Stimulated activated CD4-positive, alpha-beta T cell treated with anti-CD3 and anti-CD28 coated beads, Interleukin-4, amount 100 ng/mL, for 48 hours (primary cell): ENCODE measurements at places on chromosomes 6 and 20.

GRCh38 chr6:28648035-28648877, 122.6 kb downstream of the GPX5 start:
- DNase-seq = peak; percentile 71

- DNase-seq = no peak
Observed at GRCh38 chr6:69756907-69757306, 39.9 kb downstream of the LMBRD1 start.

- no peak for DNase-seq
Observed at GRCh38 chr6:130437961-130438360, 72.1 kb downstream of the TMEM200A start.

GRCh38 chr6:30260036-30260504, 46.9 kb upstream of the TRIM26 start:
- peak; percentile 9 for DNase-seq

DNA sequence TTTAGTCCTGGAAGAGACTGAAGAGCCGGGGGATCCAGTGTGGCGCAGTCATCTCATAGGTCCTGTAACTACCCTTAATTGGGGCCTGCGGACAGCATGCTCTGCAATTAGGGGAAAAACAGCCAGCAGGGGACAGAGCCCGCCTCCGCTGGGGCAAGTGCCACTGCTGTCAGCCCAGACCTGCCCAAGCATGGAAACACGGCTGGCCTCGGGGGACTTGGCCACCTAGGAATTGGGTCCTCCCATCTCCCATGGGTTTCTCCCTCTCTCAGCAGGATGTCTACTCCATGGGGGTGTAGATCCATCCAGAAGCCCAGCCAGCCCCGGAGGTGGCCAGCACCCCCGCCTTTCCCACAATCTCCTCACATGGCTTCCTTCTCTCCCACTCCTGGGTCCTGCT, 3.6 kb downstream of the GHRH start:
- no peak for DNase-seq

DNA sequence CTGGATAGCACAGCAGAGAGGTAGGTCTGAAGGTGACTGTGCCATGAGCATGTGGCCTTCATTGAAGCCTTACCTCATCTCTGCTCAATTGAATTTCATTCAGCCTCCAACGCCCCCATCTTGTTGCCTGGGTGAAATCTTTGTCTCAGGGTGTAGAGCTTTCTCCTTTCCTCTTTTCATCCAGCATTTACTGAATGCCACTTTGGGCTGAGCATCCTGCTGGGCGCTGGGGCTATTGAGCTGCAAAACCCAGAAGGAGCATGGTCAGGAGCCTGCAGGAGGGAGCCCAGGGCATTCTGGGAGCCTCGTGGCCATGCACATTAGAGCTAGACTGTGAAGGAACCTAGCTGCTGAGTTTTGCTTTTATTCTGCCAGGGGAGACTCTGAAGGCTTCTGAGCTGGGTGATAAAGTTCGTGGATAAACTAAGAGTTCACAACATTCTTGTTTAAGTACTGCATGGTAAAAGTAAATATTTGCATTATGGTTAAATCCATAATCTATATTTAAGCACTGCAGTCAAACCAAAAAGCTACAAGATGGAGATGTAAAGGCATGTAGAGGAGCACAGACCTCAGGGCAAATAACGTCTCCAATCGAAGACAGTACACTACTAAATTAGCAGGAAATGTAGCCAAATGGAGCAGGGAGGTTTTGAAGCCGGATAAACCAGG, 13.2 kb upstream of the ASXL1 start:
- no peak for DNase-seq

GRCh38 chr6:101961357-101961756, 567.8 kb downstream of the GRIK2 start:
- DNase-seq = no peak

DNA sequence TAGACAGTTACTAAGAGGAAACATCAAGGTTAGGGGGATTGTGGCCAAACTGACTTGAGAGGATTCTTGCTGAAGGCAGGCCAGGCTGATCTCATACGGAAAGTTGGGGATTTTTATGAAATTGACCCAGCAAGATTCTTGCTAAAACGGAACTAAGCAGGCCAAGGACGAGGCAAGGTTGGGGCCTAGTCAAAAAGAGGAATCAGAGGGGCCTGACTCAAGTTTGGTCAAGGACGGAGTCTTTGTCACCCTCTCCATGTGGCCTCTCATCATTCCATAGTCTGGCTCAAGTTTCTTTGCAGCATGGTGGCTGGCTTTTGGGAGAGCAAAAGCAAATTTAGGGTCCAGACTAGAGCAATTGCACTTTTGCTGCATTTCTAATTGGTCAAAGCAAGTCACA, 7.9 kb upstream of the HECA start:
- no peak for DNase-seq

DNA sequence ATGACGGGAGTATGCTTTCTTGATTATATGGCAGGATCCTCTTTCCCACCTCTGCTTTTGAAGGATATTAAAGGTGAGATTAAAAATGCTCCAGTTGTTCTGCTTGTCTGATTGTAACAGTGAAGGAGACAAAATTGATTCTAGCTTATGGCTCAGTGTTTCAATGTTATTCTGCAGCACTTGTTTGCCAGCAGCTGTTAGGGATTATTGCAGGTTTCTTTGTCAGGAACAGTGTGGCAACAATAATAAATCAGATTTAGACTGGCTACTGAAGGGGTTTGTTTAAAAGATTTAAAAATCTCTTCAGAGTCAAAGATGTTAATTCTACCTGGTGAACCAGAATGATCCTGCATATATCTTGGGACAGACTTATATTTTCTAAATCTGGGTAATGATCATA, 126.9 kb downstream of the LAMA2 start:
- DNase-seq = no peak
